ENCODE measurements at places on chromosomes 3 and 15.

GRCh38 chr3:185316740-185317412, 46.1 kb upstream of the MAP3K13 start:
- peak; percentile 63 for DNase-seq

GRCh38 chr3:78818161-78818985, 949.4 kb downstream of the ROBO1 start:
- no peak for DNase-seq

GRCh38 chr15:55194256-55194655, 2.5 kb downstream of the RSL24D1 start:
- DNase-seq: no peak

DNA sequence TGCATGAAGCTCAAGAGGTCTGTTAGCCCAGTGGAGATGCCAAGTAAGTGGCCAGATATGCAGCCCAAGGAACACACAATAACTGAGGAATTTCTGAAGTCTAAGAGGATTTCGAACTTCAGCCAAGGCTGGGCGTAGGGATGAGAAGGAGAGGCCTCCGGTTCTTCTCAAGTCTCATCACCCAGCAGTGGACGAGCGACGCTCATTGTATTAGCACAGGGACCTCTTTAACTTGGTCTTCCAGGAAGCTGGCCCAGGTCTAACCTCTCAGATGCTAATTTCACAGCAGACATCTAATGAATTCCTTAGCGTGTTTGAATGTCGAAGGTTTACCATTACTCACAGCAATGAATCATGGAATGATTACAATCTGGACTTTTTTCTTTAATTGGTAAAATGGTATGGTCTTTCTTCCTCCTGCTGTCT, 85.0 kb downstream of the HES1 start:
- no peak for DNase-seq

DNA sequence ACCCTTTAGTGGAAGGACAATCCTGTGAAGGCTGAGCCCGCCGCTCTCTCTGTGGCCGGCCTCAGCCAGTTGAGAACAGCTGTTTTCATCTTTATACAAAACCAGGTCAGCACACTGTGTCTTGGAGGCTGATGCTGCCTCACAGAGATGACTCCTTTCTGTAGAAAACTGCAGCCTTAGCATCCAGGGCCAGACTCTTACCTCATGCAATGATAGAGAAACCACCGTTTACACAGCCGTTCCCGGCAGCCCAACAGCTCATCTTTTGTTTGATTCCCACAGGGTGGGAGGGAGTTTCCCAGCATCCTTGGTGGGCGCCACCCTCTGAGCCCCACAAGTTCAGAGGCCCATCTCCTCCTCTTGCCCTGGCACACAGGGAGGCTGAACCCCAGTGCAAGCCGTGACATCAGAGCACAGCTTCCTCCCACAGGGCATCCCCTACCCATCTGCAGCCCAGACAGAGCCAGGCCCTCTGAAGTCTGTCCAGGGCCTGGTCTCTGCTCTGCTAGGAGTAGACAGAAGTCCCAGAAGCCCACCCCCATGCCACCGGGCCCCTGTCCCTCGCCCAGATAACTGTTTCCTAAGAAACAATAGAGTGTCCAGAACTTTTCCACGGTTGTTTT, 105.0 kb downstream of the LRRK1 start:
- no peak for DNase-seq

GRCh38 chr15:56460071-56460470, 4.9 kb downstream of the MNS1 start:
- DNase-seq: no peak

DNA sequence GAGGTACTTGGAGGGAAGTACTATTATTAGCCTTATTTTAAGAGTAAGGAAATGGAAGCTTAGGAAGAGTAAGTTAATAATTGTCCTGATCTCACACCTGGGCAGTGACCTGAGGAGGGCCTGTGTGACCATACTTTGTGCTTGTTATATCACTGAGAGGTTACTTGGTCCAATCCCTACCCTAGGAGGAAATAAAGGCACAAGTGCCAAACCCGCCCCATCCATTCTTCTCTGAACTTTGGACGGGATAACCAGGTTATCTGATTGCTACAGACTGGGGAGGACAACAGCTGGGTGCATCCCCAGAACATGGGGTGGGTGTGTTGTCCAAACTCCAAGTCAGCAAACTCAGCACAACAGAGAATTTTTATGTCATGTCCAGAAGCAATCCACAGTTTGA, 77.7 kb upstream of the NR2E3 start:
- no peak for DNase-seq

DNA sequence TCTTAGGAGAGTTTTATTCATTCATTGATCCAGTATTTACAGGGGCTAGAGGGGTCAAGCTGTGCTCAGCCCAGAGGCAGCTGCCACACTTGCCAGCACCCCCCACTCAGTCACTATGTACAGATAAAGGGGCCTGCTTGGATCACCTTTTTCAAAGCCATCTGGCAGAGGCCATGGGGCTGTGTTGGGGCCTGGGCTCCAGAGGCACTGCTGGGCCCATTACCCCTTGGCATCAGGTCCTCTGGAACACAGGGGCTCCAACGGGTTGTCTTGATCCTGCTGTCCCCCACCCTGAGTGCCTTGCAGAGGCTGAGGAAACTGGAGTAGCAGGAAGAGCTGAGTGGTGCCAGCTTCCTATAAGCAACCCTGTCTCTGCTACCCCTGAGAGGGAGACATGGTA, 43.9 kb downstream of the SEMA3G start:
- DNase-seq: no peak

GRCh38 chr15:60528530-60528929, 49.6 kb upstream of the ICE2 start:
- DNase-seq: no peak

DNA sequence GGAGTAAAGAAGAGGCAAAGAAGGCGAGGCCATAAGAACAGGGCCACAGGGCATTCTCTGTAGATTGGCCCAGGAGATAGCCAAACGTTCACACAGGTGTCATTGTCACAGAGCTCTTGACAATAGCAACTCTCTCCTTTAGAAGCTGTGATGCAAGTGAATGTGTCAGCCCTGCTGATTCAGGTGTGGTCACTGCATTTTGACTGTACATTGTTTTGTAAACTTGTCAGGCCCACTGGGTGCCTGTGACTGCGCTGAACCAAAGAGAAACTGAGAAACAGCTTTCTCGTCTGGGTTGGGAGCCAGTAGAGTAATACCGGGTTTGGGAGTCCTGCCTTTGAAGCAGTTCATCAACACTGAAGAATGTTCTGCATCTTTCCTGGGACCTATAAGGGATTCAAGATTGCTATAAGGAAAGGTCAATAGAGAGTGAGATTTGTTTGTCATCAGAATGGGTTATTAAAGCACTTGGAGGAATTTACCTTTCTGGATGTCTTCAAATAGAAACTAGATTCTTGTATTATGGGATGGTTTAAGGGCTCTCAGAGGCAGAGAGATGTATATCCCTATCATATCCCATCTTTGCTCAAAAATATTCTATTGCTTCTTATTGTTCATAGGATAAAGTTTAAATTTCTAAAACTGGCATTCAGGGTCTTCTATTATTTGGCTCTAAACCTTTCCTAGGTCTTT, 45.4 kb downstream of the TMEM45A start:
- no peak for DNase-seq

- DNase-seq: no peak
Observed at GRCh38 chr3:10641760-10642159, 136.4 kb upstream of the ATP2B2 start.

GRCh38 chr15:65083262-65083701, 6.7 kb downstream of the KBTBD13 start:
- no peak for DNase-seq

- DNase-seq: no peak
Observed at GRCh38 chr15:74381481-74381880, 14.0 kb upstream of the CYP11A1 start.

DNA sequence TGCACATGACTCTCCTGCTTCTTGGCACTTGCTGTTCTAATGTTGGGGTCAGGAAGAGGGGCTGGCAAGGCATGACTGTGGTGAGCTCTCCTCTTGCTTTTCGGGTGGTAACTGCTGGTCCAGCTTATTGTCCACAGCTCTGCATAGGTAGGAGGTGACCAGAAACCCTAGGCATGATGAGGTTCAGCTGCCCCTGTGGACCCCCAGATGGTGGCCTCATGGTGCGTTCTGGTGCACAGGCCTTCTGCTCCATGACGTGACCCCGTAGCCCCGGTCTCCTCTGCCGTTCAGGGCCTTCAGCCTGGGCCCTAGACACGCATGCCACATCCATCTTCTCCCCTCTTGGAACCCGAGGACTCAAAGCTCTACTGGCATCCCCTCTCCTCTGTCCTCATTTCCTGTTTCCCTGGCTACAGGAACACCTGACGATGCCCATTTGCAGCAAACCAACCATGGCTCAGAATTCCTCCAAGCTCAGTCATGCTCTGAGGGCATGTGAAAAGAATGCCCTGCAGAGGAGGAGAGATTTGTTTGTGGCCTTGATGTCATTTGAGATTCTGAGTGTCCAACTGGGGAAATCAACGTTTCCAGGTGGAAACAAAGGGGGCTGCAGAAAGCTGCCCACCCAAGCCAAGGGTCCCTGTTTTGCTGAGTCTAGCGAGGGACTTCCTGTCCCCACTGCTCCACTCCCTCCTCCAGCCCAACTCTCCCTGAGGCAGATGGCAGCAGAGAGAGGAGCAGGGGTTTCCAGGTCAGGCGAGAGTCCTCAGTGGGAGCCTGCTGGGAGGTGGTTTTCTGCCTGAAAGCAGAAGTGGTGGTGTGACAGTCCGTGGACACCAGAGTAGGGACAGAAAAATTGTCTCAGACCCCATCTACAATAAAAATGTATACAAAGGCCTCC, 198.7 kb upstream of the LYSMD4 start:
- no peak for DNase-seq

GRCh38 chr15:55256281-55257011, 33.2 kb downstream of the RAB27A start:
- DNase-seq: no peak

DNA sequence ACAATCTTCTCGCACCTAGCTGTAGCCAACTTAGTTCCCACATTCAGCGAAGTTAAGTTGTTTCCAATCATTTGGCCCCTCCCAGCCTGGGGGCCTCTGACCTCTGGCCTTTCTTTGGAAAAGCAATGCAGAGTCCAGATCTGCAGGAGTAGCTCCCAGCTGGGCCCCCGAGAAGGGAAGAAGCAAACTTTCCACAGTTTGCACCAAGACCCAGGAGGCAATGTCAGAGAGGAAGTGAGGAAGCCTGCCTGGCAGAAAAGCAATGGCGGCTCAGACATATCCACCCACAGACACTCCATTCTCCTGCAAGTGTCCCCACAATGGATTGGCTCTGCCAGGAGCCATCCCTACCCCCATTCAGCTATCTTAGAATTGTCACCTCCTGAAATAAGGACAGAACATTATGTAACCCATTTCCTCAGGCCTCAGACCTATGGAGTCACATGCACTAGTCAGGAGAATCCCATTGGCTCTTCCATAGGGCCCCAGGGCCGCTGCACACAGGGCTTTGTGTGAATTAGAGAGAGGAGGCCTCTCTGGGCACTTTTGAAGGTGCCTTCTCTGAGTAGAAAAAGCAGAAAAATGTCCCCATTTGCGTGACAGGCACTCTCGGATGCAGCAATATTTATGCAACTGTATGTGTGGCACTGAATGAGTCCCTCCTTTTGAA, 3.0 kb upstream of the BUB1B start:
- no peak for DNase-seq

- no peak for DNase-seq
Observed at GRCh38 chr3:32990116-32990515, 38.7 kb downstream of the CCR4 start.

- DNase-seq: no peak
Observed at GRCh38 chr3:104396974-104397669, 969.6 kb upstream of the ALCAM start.

- DNase-seq: no peak
Observed at GRCh38 chr3:62312201-62312600, 61.1 kb downstream of the FEZF2 start.

GRCh38 chr15:51969728-51970127, 1.9 kb downstream of the LEO1 start:
- DNase-seq: no peak

DNA sequence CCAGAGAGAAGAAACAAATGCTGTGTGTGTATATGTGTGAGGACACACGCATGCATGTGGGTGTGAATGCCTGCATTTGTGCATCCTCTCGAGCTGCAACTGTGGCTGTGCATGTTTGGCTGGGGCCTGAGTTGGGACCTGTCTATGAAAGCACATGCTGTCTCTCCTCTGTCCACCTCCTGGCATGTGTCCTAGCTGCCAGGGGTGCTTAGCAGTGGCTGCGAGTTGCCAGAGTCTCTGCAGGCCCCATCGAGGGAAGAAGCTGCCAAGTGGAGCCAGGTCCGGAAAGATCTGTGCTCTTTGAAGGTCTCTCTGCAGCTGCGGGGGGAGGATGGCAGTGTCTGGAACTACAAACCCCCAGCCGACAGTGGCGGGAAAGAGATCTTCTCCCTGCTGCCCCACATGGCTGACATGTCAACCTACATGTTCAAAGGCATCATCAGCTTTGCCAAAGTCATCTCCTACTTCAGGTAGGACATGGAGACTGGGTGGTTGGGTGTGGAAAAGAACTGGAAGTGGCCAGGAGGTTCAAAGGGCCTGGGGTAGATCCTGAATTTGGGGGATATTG, 30.7 kb downstream of the NR1I2 start:
- DNase-seq: no peak

DNA sequence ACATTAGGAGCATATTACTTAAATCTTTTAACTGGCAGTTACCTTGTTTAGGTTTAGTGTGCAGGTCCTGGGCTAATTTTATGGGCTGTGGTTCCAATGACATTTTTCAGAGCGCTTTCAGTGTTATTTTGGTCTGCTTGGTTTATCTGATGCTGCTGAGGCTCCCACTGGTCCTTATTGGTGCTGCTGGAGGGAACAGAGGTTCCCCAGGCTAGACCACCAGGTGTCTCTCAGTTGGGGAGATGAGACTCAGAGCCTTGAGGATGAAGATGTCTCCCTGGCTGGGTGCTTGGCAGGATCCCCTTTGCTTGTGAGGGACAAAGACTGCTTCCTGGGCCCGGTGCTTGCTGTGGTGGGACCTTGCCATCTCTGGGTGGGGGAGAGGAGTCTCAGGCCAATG, 28.3 kb upstream of the TASOR start:
- no peak for DNase-seq

- no peak for DNase-seq
Observed at GRCh38 chr15:89768071-89768500, 8.0 kb upstream of the MESP2 start.

DNA sequence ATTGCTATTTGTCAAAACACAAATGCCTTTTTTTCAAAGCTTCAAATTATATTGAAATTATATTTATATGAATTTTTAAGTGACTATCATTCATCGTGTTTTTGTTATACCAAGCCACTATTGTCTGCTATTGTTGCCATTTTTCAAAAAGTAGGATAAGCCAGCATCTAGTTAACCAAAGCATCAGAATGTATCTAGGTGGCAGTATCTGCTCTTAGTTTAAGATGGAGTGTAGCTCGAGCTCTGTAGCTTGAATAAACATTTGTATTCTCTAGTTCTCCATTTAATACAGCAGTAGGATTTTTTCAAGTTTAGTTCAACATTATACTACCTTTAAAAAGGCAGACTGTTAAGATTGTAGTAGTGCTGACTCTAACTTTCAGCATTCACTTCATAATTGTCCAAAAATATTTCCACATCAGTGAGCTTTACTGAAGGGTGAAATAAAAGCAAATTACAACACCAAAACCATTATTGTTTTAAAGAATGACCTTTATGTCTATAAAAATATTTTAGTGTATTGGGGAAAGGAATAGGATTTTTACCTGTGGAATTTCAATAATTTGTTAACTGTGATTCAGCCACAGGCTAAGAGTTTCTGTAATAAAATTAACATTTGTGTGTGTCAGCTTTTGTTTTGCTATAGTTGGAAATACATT, 19.6 kb upstream of the C15orf61 start:
- DNase-seq: no peak
